NAMALWA (cell line): ENCODE measurements at places on chromosomes 2 and 18.

DNA sequence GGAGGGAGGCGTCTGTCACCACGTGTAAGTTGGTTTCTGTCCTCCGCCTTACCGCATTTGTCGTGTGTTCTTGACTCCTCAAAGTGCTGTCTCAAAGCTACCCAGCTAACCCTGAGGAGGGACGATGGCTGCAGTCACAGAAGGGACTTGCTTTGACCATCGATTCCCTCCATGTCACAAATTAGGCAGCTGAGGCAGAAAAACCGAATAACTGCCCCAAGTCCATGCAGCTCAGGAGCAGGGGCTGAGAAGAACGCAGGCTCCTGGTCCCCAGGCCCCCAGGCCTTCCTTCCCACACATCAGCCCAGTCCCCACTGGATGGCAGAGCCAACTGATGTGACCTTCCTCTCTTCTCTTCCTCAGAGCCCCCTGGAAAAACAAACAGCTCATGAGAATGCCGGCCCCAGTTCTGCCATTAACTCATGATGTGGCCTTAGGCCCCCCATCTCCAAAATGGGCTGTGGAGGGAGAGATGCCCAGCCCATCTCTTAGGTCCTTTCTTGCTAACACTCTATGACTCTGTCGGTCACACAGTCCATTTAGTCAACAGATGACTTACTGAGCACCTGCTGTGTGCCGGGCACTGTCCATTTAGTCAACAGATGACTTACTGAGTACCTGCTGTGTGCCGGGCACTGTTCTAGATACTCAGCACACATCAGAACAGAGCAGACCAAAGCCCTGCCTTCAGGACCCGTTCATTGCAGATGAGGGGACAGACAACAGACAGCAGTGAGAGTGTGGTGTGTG is 19.6 kb downstream of the MTERF4 start:
- no peak for DNase-seq

- DNase-seq, result no peak
These were observed 88.4 kb upstream of the STK17B start for GRCh38 chr2:196259507-196260481.

DNA sequence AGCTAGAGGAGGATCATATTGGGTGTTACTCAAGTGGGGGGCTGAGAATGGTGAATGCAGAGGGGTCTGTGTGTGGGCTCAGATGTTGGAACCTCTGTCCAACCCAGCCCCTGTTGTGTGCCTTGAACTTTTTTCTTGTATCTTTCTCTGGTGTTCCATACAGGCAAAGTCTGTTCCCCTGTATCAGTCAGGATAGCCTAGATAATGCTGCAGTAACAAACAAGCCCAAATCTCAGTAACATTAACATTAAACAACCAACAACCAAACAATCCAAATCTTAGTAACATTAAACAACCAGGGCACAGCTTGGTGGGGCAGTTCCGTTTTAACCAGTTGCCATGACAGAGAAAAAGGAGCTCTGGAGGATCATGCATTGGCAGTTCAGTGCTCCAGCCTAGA is 103.7 kb downstream of the CTIF start:
- DNase-seq, result no peak

DNA sequence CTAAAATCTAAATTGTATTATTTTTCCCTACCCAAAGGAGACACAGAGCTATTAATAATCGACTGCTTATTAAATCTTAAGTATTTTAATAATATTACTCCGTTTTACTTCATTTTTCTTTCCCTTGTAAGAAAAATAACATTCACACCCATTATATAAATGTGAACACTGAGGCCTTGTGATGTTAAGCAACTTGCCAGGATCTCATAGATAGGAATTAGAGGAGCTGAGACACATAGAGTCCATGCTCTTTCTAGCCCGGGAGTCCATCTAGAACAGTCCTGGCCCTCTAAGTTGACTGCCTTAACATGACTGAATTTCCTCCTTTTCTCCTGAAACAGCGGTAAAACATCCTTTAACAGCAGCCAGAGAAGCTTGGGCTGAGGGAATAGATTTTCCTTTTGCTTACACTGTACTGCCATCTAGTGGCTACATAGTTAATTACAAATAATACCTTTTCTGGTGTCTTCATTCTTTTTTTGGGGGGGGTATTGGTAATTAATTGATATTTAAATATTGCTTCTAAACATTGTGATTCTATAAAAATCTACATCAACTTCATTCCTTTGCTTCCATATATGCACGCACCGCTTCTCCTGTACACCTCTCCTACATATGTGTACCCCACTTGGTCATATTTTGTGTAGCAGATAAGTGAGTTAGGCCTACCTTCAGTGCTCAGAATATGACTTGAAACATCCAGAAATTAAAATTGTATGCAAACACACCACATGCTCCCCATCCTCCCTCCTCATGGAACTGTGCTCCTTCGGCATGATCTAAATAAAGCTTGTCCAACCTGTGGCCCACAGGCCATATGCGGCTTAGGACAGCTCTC is 125.8 kb upstream of the HNMT start:
- peak; percentile 55 for DNase-seq

DNA sequence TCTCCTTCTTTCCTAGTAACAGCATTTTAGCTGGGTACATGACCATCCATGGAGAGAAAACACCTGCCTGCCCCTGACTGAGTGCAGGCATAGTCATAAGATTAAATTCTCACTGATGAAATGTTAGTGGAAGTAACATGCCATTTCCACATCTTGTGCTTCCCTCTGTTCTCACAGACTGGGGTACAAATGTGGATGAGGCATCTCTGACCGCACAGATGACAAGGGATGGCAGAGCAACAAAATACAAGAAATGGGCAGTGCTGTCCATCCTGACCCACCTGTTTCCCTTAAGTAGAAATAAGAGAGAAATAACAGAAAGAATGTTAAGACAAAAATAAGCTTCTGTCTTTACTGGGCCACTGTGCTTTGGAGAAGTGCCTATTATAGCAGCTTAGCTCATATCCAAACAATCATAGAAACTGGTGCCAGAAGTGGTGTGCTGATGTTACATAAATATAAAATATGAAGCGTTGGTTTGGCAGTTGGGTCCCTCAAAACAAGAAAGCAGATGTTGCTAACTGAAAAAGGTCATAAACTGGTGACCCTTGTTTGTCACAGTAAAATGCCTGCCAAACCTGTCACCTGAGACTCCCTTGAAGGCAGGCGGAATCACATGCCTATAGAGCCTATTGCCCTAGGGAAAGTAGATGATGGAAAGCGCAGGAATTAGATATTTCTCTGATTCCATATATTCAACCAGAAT is 72.4 kb upstream of the CCDC150 start:
- peak; percentile 6 for DNase-seq

GRCh38 chr2:120435671-120436459 is 89.9 kb downstream of the INHBB start:
- no peak for DNase-seq
